ENCODE measurements at places on chromosomes 2 and 18.

- no peak for DNase-seq
Observed at GRCh38 chr18:58222432-58223125, 178.6 kb downstream of the NEDD4L start.

DNA sequence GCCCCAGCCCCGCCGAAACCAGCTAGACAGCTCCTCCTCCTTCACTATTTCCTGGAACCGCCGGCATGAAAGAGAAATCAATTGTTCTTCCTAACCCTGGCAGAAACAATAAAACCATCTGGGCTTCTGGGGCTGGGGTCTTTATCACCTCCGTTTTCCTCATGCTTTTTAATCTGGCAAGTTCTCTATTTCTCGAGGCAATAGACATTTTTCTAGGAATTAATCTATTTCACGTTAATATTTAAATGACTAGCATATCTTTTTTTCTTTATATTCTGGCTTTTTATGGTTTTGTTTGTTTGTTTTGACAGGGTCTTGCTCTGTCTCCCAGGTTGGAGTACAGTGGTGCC is 1.4 kb upstream of the KIF1A start:
- no peak for DNase-seq

- no peak for DNase-seq
Observed at GRCh38 chr2:69046221-69046662, 33.3 kb downstream of the ANTXR1 start.

DNA sequence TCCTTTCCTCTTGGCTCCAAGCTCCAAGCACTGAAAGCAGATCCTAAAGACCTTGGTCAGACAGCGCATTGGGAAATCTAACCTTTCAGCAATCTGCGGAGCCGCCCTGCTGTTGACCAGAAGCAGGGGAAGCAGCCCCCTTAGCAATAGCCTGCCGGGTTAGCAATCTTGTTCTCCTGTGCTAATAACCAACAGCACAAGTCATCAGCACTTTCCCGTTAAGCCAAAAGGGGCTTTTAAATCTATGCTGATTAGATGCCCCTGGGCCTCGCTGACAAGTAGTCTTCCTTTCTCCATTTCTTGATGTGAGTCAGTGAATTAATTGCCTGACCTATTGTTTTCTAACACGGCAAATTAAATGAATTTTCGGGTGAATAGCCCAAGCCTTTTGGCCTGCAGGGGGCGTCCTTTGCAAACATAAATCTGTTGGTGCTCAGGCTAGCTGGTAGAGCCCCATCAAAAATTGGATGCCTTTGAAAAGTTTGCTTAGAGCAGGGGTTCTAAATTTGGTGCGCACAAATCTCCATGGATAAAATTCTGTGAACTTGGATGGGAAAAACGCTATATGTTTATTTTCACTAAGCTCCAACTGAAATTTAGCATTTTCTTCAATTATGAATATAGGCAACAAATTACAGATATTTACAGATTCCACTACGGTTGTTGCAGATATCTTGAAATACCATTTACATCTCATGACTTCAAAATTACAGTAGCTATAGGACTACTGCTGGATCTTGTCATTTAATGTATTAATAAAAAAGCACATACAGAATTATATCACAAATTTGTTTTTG is 24.6 kb downstream of the MAIP1 start:
- DNase-seq, result peak; percentile 88

GRCh38 chr2:210616074-210616473 is 59.7 kb downstream of the CPS1 start:
- no peak for DNase-seq

DNA sequence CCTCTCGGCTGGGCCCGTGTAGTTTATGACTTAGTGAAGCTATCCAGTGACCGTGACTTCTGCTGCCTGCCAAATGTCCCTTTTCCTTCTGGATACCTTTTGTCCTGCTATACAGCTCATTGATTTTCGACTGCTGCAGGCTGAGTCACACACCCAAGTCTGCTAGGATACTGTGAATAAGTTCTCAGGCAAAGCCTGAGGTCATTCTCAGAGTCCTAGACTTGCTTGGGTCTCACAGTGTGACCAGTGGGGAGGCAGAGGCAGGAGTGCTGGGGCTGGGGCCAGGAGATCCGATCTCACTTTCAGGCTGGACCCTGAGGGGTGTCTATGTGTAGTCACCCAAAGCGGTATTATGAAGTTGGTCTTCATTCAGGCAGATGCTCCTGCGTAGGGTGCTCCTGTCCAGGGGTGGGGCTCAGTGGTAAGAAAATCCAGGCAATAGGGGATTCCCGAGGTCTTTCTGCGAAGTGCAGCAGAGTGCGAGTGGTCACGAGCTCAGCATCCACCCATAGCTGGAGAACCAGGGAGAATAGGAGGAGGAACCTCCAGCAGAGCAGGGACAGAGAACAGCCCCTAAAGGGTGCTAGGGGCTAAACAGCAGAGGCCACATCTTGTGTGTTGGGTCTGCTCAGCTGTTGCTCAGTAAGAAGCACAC is 268.6 kb upstream of the NCKAP5 start:
- DNase-seq, result no peak

GRCh38 chr18:49486606-49486952 is 455 bp downstream of the C18orf32 start:
- DNase-seq, result no peak

Data from T-helper 9 cell (primary cell).